ENCODE measurements at places on chromosomes 1 and 21.

DNA sequence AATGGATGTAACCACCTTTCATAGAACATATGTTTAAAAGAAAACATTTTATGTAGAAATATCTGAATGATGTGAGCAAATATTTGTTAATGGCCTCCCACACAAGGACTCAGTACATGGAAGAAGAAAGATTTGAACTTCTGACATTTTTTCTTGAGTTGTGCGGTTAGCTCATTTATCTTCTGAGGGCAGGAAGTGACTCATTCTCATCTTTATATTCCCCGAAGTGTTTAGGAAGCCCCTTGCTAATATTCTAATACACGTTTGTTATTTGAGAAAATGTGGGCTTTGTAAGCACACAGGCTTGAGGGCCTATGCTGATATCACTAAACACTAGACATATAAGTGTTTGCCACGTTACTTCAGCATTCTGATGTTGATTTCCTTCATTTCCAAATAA, 392.5 kb upstream of the PTBP2 start:
- DNase-seq = no peak

- no peak for DNase-seq
Measured at GRCh38 chr21:46061950-46062349, 36.0 kb upstream of the COL6A2 start.

- no peak for DNase-seq
Measured at GRCh38 chr1:108685529-108685928, 6.6 kb upstream of the PRPF38B start.

DNA sequence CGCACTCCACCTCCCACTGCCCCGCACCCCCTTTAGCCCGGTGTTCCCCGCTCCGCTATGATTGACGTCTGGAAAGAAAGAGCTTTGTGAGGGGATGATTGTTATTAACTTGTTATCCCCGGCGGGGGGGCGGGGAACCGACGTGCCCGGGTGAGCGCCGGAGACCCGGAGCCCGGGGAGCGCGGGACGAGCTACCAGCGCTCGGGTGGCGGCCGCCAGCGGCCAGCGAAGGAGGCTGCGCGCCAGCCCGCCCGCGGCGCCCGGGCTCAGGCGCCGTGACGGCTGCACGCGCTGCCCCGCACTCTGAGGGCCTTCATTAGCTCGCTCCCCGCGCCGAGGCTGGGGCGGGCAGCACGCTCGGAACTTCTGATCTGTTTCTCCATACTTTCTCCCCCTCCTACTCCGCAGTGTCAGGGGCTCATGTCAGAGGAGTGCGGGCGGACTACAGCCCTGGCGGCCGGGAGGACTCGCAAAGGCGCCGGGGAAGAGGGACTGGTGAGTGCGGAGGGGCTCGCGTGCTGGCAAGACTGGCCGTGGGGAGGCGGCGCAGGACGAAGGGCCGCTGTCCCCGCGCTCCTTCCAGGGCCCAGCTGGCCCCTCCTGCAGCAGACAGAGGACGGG, 2.1 kb downstream of the LHX8 start:
- no peak for DNase-seq

GRCh38 chr1:212918824-212919223, 31.5 kb upstream of the VASH2 start:
- no peak for DNase-seq

GRCh38 chr1:94599095-94599813, 57.7 kb upstream of the F3 start:
- DNase-seq = no peak

GRCh38 chr1:179017383-179018326, 8.0 kb upstream of the FAM20B start:
- DNase-seq = no peak

GRCh38 chr1:206578978-206579374, 33.3 kb downstream of the EIF2D start:
- DNase-seq = no peak

Measured in T-helper 1 cell (primary cell).